ENCODE measurements at places on chromosomes 13 and 19.
A peak's percentile ranks its signal among the peaks of the same experiment; 100 is the strongest.

DNA sequence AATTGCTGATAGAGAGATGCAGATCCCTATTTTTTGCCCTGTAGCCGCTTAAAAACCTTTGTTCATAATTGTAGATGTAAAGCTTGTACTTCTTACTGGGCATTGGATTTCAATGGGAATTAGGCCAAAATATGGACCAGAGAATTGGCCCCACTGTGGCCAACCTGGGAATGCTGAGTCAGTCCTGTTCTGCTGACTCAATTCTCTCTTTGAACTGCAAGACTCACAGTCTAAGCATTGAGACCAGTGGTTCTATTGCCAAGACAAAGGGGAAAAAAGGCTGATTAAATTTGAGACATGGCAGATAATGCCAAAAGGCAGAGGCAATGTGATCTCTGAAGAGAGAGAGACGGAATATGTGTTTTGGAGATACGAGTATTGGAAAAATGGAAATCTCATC, 72.5 kb upstream of the UBL3 start:
- no peak for DNase-seq

DNA sequence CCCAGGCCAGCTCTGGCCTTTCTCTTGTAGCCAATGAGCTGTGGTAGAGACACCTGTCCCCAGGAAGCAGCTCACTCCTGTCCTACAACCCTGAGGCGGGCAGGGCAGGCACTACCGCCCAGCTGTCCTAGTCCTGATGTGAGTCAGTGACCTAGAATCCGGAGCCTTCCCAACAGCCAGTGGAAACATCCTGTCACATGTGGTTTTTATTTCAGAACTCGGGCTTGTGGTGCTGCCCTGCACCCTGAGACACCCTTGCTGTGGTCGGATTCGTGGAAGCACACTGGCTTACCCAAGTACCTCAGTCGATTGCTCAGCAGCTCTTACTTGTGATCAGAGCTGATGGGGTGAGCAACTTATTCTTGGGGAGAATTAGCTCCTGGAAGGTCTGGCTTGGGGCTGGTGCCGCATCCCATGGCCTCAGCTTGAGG, 83.6 kb upstream of the ARHGEF7 start:
- DNase-seq, result no peak

DNA sequence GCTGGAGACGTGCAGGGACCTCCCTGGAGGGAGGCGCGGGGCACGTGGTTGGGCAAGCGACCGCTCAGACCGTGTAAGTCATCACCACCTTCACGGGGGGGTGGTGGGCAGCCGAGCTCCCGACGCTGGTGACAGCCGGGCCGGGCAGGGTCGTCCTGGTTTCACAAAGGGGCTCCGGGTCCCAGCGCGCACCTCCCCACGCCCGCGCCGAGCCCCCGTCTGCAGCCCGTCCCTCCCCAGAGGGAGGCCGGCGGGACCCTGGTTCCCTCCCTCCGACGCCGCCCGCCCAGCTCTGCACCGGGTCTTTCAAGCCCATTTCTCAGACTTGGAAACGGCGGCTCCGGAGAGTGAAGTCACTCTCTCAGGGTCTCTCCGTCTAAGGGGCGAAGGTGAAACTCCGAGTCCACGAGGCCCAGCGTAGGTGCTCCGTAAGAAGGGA, 729 bp upstream of the ARID3A start:
- DNase-seq, result no peak

DNA sequence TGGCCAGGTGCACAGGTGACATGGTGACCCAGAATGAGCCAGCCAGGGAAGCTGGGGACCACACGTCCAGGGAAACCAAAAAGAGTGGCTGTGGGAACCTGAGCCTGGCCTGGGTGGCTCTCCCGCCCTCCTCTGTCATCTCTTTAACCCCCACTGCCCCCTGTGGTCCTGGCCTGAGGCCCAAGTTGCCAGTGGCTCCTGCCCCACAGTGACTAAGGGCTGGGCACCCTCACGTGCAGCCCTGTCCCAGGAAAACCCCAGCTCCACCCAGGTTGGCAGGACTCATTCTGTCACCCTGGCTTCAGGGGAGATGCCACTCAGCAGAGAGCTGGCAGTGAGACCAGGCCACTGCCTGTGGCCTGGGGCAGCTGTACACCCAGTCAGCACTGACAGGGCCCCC, 30.6 kb upstream of the ISYNA1 start:
- peak; percentile 22 for DNase-seq

- DNase-seq, result no peak
These were observed 24.0 kb upstream of the KATNAL1 start for GRCh38 chr13:30331331-30331771.

DNA sequence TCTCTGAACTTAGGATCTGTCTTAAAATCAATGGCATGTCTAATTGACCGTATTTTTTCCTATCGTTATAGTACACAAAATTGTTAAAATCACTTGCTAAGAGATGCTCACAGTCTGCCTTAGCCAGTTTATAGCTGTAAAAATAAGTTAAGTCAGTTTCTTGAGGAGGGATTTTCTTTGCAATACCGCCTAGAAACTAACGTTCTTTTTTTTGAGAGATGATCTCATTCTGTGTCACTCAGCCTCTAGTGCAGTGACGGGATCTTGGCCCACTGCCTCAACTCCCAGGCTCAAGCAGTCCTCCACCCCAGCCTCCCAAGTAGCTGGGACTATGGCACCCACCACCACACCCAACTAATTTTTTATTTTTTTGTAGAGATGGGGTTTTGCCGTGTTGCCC, 4.4 kb downstream of the CKAP2 start:
- no peak for DNase-seq

DNA sequence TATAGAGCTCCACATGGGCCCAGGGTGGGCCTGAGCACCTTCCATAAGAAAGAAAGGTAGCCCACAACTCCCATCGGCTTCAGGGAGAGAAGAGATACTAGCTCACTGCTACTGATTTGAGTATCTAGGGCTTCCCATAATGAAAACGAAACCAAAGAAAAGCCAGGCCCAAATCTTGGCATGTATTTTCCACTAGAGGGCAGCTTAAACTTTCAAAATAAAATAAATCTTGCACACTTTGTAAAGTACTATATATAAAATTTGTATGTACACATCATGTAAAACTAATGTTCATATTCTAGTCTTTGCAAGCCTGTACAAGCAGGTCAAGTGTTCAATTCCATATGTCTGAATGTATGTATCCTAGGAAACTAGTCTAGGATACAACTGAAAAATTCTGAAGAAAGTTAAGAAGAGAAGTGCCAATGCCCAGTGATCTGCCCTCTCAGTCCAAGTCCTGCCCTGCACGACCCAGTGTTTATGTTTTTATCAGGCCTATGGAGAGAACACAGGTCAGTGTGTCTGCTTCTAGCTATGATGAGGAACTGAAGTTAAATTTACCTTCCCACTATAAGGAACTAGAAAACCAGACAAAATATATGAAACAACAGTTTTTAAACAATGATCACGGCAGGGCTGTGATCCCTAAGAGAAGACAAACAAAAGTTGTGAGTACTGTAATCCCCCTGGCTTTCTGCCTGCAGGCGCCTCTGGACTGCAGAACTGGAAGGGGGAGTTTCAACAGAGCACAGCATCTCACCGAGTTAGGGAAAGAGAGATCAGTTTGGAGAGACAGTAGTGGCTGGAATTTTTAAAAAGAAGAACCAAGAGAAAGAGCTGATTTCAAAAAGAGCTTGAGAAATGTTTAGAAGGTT, 475.7 kb downstream of the UQCRFS1 start:
- peak; percentile 7 for DNase-seq

DNA sequence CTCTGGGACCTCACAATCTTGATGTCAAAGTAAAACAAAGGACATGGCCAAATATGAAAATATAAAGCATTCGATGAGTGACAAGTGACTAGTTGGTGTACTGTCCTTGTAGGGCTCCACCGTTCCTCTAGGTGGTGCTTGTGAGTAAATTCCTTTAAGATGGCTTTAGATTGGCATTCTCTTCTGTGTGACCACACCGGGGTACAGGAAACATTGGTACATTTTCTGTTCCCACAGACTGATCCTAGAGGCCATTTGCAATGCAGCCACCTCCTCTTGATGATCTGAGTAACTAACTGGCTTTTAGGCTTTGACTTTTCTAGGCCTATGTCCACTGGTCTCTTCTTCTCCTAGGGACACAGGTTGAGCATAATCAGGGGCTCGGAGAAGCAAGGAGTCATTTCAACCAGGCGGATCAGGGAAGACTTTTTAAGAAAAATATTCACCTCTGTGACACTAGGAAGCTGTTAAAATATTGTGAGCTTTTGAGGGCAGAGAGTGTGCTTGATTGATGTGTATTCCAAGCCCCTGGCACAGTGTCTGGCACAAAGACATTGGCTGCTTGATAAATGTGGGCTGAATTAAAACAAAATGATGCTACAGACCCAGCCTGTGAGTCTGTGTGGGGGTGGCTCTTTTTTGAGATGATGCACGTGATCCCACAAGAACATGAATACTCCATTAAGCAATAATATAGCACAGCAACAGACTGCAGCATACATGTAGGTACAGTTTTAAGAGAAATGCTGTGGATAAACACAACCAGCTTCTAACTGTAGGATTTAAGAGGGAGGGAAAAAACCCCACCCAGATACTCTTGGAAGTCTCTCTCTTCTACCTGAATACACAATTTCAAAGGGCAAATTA, 21.0 kb downstream of the EPSTI1 start:
- peak; percentile 41 for DNase-seq

GRCh38 chr13:21677075-21677623, 6.3 kb downstream of the FGF9 start:
- no peak for DNase-seq

Data from Calu3 (cell line).